ENCODE measurements at places on chromosomes 7 and 10.
A peak's percentile ranks its signal among the peaks of the same experiment; 100 is the strongest.

DNA sequence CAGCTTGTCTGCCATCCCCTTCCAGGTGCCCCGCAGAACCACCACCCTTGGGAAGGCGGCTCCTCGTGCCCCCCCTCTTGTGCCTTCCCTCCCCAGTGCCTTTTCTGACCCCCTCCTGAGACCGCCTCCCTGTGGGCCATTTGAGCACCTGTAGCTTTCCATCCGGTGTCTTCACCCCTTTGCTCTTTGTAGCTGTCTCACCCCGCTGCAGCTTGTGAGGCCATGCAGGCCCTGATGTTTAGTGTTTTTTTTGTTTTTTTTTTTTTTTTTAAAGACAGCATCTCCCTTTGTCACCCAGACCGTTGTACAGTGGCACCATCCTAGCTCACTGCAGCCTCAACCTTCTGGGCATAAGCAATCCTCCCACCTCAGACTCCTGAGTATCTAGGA lies 52.5 kb downstream of the CUX1 start:
- no peak for DNase-seq

DNA sequence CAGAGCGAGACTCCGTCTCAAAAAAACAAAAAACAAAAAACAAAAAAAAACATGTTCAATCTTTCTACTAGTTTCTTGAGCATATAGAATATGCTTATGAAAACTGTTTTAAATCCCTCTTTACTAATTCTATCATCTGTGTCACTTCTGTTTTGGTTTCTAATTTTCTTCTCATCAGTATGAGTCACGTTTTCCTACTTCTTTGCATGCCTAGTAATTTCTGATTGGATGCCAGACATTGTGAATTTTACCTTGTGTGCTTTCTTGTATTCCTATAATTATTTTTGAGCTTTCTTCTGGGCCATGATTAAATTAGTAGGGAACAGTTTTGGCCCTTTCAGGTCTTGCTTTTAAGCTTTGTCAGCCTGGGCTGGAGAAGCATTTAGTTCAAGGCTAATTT lies 9.9 kb downstream of the MICU1 start:
- DNase-seq = no peak

- DNase-seq = no peak
Observed at GRCh38 chr7:1748839-1749173, 78.7 kb downstream of the ELFN1 start.

- no peak for DNase-seq
Observed at GRCh38 chr10:45652511-45652910, 20.1 kb downstream of the ZFAND4 start.

DNA sequence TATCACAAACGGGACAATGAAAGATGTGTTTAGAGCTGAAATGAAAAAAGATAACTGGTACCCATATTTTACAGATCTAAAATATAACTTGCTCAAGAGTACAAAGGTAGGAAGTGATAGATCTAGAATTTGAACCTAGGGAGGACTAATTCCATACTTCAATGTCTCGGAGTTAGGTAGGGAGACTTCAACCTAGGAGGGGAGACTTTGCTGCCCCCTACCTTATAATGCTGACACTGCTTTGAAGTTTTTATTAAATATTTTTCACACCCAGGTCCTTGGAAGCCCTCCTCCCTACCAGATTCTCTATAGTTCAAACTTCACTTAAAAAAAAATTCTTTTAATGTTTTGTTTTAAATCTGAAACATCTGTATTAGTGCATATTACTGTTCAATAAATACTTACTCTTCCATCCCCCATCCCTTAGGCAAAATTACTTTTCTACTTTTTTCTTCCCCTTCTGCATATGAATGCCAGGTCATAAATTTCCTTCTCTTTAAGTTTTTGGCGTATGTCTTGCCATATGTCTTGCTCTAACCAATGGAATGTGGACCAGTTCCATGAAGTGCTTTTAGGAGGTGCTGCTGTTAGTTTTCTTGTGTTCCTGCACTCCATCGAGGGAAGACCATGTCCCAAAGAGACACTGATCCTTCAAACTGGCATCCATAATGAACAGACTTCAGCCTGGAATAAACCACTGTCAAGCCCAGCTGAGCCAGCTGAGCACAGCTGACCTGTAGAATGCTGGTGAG lies 57.8 kb downstream of the MICU1 start:
- no peak for DNase-seq

GRCh38 chr10:129702605-129703004 lies 235.6 kb downstream of the MGMT start:
- no peak for DNase-seq

GRCh38 chr7:31663072-31663471 lies 23.9 kb upstream of the PPP1R17 start:
- no peak for DNase-seq

GRCh38 chr10:95741807-95742467 lies 14.0 kb upstream of the ENTPD1 start:
- no peak for DNase-seq

GRCh38 chr10:76572021-76572420 lies 1065.6 kb downstream of the KCNMA1 start:
- DNase-seq = no peak

DNA sequence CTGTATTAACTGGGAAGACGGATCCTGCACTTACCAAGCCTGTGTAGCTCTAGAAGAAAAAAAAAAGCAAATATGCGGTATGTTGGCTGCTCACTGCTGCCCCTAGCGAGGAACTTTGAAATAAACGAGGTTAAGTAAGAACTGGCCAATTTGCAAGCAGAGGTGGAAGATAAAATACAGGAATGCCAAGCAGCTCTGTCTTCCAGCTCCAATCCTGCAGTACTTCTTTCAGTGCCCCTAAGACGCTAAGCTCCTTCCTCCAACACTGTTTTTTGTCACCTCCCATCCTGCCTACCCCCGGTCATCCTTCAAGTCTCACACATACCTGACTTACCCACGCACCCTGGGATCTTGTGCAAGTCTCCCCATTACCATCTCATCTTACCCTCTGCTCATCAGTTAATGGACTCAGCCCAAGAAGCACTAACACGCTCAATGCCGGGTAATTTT lies 809 bp downstream of the C10orf143 start:
- DNase-seq = no peak

DNA sequence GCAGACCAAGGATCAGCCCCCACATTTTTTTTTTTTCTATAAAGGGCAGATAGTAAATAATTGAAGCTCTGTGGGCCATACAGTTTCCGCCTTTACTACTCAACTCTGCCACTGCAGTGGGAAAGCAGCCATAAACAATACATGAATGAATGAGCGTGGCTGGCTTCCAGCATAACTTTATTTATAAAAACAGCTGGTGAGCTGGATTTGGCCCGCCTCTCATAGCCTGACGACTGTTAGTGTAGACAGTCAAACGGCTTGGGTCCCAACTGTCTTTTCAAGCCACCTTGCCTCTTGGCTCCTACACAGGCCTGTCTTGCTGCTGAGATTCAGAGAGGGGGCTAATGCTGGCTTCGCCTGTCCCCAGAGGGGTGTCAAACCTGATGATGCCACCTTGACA lies 169.8 kb upstream of the GPR26 start:
- DNase-seq = no peak

- DNase-seq = no peak
Observed at GRCh38 chr7:12713625-12714378, 26.4 kb downstream of the ARL4A start.

GRCh38 chr10:974785-975074 lies 13.5 kb upstream of the GTPBP4 start:
- DNase-seq = no peak

GRCh38 chr7:130929896-130930659 lies 196.1 kb upstream of the KLF14 start:
- no peak for DNase-seq

DNA sequence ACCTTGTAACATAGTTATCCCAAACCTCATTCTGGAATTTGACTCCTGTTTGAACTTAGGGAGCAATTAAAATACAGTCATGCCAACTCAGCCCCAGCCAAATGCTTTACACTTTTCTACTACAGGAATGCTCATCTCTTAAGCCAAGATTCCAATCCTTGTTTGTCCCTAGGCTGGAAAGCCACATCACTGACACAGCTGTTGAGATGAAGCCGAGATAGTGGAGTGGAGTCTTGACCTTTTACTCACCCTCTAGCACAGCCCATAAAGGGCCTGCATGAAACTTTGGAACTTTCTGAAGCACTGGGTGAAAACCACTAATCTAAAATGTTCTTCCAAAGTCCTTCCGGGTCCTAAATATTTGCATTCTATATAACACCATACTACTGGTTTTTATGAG lies 247.3 kb downstream of the ETV1 start:
- DNase-seq = no peak

DNA sequence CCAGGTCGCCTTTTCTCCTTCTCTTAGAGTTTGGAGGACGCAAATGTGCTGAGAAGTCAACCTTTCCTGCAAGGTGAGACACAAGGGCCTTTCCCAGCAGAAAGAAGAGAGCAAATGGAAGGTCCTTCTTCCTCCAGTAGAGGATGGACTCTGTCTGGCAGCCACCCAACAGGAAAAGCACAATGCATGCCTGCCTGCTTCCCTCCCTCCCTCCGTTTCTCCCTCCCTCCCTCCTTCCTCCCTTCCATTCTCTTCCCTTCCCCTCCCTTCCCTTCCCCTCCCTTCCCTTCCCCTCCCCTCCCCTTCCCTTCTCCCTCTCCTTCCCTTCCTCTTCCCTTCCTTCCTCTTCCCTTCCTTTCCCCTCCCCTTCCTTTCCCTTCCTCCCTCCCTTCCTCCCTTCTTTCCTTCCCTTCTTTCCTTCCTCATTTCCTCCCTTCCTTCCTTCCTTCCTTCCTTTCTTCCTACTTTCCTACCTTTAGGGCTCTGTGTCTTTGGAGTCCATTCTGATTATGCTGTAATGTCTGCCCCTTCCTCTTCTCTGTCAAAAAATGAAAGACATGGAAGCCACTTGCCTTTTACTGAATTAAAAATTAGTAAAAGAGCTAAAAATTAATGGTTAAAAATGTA lies 66.4 kb downstream of the TRUB1 start:
- no peak for DNase-seq

GRCh38 chr10:25766687-25767221 lies 167.3 kb upstream of the MYO3A start:
- DNase-seq = no peak

- DNase-seq = peak; percentile 56
Observed at GRCh38 chr7:17298102-17298839, at the start of gene AHR. Gene AHR, plus strand, starts transcription at chr7:17298652. Its CDS starts 613 bp downstream, at chr7:17299265.

GRCh38 chr10:102542800-102543418 lies 39.1 kb downstream of the SUFU start:
- DNase-seq = no peak

DNA sequence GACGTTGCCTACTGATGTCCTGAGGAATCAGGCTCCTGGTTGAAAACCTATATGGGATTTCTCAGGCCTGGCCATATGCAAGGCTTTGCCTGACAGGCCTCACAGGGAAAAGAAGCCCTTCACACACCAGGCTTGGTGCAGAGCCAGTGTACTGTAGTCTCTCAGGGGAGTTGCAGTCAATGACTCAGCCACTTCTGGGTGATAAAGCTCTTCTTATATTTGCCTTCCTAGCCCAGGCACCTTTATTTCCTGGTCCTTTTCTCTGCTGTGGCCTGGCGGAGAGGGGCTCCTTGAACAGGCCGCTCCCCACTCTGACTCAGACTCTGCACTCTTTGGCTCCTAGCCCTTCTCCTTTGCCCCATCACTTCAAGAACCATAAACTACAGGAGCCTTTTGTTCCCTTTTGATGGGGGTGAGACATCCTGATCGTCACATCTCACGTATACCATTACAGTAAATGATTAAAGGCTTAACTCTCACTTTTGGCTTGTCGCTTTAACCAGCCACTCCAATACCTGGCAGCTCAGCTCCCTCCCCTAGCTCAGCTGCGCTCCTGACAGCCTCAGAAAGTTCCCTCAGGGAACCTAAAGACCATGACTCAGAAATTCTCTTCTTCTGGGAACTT lies 33.5 kb downstream of the DPY19L1 start:
- DNase-seq = no peak

DNA sequence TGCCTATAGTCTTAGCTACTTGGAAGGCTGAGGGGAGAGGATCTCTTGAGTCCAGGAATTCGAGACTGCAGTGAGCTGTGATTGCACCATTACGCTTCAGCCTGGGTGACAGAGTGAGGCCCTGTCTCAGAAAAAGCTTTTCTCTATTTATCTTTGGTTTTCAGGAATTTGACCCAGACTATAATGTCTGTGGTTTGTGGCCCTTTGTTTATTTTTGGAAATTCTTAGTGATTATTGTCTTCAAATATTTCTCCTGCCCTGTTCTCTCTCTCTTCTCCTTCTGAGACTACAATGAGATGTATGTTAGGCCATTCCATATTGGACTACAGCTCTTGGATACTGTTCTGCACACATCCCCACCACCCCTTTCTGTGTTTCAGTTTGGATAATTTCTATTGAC lies 4.7 kb downstream of the MUC12 start:
- no peak for DNase-seq

- no peak for DNase-seq
Observed at GRCh38 chr10:71575451-71575850, 144.1 kb downstream of the C10orf105 start.

DNA sequence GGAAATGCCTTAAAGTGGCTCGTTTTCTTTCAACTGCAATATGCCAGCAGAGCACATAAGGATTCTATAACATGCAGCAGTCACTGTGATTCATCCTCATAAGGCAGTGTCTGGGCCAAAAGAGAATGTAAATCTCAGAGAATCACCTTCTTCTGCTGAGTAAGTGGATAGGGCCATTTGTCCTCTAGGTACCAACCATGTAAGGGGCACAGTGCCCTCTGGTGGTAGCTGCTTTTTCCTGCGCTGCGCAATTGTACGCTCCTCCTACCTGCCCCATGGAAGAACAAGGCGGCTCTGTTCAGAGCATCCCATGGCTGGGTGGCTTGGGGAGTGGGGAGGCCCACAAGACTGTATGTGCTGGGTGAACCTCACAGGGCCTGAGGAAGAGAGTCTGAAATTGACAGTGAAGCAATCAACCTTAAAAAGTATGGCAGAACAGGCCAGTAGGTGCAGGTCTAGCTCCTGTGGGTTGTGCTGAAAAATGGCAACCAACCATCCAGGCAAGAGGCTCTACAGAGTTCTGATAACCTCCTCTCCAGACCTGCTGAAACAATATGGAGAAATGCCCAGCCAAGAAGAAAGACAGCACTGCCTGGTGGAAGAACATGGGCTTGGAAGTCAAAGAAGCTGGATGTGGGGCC lies 78.6 kb upstream of the C10orf90 start:
- peak; percentile 11 for DNase-seq

GRCh38 chr7:106657085-106657991 lies 3.6 kb downstream of the CCDC71L start:
- DNase-seq = no peak

DNA sequence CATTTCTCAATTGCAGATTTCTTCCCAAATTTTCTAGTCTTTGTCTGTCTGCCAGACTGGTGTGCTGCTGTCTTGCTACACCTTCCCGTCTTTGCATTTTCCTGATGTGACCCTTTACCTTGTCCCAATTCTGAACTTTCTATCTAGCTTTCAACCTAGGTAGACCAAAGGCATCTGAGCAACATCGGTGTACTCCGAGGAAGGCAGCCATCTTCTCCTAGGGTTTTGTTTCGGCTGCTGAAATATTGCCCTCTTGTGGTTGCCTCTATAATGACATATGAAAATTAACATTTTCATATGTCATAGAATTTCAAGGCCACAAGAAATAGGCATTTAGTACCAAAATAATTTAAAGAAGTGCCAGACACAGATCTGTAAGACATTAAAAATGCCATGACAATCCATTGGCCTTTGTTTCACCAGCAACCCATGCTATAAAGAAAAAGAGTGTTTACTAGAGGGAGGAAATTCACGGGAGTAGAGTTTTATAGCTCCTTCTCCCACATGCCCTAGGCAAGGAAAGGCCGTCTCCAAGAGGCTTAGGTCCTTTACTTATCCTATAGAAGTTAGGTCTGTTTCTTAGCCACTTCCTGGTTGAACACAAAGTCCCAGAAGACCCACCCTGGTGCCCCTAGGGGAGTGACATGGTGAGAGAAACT lies 23.4 kb downstream of the OR9A2 start:
- peak; percentile 16 for DNase-seq
